ENCODE measurements at places on chromosomes 1 and 21. TPM values are rescaled to one million over a fixed set of nuclear protein-coding genes. Genes with fewer than 3 reads are reported as not detected.

DNA sequence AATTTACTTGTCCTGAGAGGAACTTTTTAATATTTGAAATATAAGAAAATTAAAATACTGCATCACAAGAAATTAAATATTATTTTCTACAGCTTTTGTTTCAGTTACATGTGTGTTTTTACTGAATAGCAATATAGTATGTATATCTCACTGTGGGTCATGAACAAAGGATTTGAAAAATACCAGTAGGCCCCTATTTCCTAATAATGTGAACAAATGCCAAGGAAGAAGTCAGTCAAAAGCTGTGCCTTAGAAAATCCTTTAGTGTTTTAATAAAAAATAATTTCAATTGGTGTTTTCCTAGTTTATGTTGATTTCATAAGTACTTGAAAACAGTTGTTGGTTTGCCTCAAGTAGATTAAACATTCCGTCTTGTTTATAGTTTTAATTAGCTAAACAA lies 46.7 kb downstream of the SMYD3 start:
- DNase-seq = no peak

Gene OR2L3
- polyA plus RNA-seq = not detected

Gene ALX3
- polyA plus RNA-seq = not detected

GRCh38 chr21:35423709-35424108 lies 374.6 kb upstream of the RUNX1 start:
- DNase-seq = no peak

GRCh38 chr1:118132000-118132399 lies 53.0 kb downstream of the SPAG17 start:
- no peak for DNase-seq

DNA sequence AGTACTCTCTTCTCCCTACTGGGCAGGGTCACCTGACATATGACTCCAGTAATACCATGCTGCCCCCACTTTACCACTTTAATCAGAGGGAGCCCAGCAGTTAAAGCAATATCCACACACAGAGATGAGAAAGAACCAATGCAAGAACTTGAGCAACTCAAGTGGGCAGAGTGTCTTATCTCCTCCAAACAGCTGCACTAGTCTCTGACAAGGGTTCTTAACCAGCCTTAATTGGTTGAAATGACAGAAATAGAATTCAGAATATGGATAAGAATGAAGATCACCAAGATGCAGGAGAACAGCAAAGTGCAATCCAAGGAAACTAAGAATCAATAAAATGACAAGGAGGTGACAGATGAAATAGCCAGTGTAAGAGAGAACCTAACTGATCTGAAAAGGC lies 91.0 kb downstream of the KCNT2 start:
- DNase-seq = no peak

DNA sequence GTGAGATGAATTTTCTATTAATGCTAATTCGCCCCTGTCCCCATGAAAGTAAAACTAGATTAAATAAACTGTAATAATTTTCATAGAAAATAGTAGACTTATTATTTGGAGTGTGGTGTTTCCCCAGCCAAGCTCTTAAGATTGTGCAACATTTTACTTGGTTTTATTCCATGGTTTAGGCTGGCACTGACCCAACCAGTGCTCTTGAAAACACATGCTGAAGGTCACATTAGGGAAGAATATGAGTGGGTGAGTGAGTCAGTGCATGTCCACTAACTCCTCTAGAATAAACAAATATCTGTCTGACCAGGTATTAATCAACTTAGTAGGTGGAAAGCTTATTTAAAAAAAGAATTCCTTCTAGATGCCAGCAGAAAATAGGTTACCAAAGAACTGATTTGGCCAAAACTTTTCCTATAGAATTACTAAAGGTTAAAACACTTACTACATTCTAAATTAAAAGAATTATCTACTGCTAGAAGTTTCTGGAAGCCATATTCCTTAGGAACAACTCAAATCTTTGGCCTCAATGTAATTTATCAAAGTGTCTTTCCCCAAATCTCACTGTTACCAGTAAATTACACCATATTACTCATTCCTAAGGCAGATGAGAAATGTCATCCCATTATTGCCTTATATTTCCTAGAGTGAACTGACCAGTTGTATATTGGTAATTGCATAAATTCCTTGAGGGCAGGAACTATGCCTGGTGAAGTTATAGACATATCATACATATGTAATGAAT lies 89.7 kb upstream of the RGS1 start:
- no peak for DNase-seq

DNA sequence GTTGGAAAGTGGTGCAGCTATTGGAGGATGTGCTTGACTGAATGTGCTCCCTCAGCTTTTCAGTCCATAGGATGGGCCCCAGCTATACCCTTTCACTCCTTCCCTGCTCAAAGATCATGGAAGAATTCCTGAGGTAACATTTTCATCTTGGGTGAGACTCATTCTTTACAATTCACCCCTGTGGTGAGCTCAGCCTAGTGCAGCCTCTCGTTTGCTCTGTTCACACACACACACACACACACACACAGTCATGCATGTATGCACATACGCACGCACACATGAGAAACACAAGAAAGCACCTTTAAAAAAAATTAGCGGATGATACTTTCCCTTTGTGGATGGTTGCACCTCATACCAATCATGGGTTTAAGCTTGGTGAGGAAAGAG lies 25.8 kb downstream of the CCN1 start:
- no peak for DNase-seq

Gene THEM5
- polyA plus RNA-seq = 0.38 TPM

Gene CCDC27
- polyA plus RNA-seq = not detected

Gene HTR1D
- not detected for polyA plus RNA-seq

Gene S100A4
- 2,575 TPM for polyA plus RNA-seq

Gene CD247
- polyA plus RNA-seq = 395 TPM

Gene FCRL4
- polyA plus RNA-seq = not detected

GRCh38 chr1:67352211-67352610 lies 44.5 kb downstream of the IL12RB2 start:
- DNase-seq = no peak

Gene MCOLN3
- polyA plus RNA-seq = 0.29 TPM

- DNase-seq = no peak
Measured at GRCh38 chr1:151386002-151386401, 13.4 kb upstream of the PSMB4 start.

Gene GRIK1
- not detected for polyA plus RNA-seq

Gene CSDE1
- polyA plus RNA-seq = 357 TPM

DNA sequence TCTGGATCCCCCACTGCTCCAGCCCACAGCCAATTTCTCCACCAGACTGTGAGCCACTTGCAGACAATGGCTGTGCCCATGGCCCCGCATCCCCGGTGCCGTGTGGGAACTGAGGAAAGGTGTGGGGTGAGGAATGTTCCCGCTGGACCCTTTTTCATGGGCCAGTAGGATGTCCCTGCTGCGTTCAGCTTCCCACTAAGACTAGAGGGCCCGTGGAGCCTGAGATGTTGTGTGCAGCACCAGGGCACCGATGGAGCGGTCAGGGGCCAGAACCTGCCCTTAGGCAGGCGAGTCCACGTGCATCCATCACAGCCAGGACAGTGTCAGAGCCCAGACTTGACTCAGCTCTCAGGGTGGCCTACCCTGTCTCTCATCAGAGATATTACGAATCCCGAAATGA lies 105.7 kb upstream of the COL6A1 start:
- DNase-seq = no peak

Gene TIE1
- not detected for polyA plus RNA-seq

DNA sequence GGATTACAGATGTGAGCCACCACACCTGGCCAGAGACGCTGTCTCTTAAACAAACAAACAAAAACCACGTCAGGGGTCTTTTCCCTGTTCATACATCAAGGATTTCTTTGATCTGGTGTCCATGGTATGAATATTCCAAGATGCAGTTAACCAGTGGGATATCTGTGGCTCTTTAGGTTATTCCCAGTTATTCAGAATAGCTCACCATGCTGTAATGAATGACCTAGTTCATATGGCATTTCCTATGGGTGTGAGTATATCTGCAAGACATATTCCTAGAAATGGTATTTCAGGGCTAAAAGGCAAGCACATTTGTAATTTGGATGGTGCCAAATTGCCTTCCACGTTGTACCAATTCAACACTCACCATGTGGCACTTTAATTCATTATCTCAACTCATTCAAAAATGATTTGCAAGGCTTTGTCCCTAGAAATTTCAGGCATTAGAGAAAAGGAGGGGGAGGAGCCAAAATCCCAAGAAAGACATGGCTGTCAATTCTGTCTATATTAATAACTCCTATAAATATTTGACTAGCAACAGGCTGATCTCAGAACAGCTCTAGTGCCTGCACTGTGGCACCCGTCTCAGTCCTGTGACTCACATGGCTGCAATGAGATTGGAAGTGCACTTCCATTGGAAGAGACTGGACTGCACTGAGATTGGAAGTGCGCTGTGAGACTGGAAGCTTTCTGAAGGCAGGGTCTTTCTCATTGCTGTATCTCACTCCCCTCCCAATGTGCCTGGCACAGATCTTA lies 6.0 kb upstream of the STMN1 start:
- no peak for DNase-seq

DNA sequence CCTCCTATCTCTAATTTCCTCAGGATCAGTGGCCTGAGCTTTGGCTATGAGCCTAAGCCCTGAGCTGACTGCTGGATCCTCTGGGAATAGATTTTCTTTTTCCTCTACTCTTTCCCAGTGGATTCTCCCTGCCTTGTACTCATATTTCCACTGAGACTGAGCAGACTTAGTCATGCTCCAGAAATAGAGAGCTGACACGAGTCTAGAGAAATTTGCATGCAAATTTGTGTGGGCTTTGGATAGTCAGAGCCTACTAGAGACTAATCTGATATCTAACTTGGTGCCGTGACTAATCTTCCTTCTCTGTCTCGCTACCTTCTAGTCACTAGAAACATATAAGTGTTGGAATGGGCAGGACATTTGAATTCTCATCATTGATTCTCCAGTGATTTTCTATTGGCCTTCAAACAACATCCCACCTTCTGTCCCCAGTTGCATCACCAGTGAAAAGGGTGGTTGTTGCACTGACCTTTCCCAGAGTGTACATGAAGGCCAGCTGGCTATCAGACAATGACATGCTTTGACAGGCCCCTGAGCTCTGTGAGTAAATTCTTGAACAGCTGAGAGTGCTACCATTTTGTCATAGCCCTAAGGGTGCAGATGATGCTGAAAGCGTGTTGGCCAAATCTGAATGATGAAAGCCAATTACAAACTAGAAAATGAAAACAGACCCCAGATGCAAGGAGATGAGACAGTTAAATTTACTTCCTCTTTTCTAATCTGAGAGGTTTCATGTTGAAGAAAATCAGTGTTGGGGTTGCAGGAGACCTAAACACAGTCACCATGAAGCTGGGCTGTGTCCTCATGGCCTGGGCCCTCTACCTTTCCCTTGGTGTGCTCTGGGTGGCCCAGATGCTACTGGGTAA lies at the start of gene FCRLA:
TSS of gene FCRLA (plus strand) at position 748 of the 866 bp plus-strand sequence. CDS start at position 784, 36 bp downstream.
- no peak for DNase-seq

DNA sequence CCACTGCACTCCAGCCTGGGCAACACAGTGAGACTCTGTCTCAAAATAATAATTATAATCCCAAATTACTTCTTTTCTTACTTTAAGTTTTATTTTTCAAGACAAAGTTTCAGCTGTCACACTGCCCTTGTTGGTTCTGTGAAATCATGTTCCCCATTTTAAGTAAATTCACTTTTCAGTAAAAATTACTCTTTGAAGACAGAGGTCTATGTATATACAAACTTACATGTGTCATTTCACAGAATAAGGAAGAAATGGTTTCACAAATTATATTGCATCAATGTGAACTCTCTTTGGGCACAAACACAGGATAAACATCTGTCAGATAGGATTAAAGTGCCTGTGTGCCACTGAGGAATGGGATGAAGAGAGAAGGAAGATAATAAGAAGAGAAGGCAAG lies 33.1 kb upstream of the ETS2 start:
- no peak for DNase-seq

DNA sequence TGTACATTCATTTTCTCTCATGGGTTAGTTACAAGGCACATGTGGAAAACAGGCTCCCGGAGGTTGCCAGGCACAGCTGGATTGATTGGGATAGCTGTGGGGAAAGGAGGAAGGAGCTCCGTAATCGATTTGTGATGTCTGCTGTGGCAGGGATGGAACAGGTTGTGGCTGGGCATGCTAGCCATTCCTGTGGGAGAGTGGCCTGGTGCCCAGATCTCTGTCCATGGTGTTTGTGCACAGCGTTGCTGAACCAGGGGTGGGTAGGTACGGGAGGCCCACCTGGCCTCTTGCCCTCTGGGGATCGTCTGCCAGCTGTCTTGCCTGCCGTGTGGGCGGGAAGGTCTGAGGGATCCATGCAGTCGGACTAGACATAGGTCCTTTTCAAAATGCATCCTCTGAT lies 302.8 kb upstream of the VAMP3 start:
- DNase-seq = no peak

GRCh38 chr1:220363196-220363837 lies 91.1 kb upstream of the RAB3GAP2 start:
- no peak for DNase-seq

Gene PLA2G2A
- polyA plus RNA-seq = not detected

- DNase-seq = no peak
Measured at GRCh38 chr1:21663248-21663950, 5.8 kb downstream of the RAP1GAP start.
